ENCODE measurements at places on chromosomes 13 and 19. TPM values are rescaled to one million over a fixed set of nuclear protein-coding genes. Genes with fewer than 3 reads are reported as not detected.
A peak's percentile ranks its signal among the peaks of the same experiment; 100 is the strongest.

DNA sequence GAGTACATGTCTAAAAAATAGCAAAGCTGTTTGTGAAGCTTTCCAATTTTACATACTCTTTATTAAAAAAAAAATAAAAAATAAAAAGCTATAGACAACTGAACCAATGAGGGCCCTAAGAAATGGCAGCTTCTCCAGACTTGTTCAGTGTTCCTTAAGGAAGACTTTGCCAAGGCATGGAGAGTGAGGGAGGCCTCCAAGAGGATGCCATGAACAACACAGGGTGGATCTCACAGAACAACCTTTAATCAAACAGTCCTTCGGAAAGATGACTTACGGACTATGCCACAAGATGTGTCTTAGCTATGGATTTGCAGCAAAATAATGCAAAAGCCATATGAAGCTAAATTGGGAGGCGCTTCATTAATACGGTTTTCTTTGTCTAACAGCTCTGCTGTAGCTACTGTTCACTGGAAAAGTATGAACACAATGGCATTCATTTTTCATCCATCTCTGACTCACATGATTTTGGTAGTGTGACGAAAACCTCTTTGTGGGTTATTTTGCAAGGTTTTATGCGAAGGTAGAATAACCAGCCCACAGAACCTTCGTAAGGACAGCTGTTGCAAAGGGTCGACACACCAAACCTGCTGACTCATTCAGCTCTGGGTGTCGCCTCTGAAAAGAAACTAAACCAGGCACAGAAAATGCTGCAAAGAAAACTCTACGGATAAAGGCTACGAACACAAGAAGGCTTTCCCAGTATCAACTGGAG is 27.7 kb downstream of the EFNB2 start:
- peak; percentile 84 for DNase-seq

- peak; percentile 25 for DNase-seq
Observed at GRCh38 chr19:23203841-23204344, 46.3 kb downstream of the ZNF724 start.

GRCh38 chr19:42143341-42144234 is 11.3 kb upstream of the POU2F2 start:
- peak; percentile 66 for DNase-seq

SPINT2 gene
- 1.8 TPM for total RNA-seq

POU2F2 gene
- under 0.01 TPM for total RNA-seq

PTPRH gene
- 1.1 TPM for total RNA-seq

FFAR3 gene
- not detected for total RNA-seq

CBY2 gene
- not detected for total RNA-seq

Measured in osteoblast (primary cell).